ENCODE measurements at places on chromosomes 4 and X.
A peak's percentile ranks its signal among the peaks of the same experiment; 100 is the strongest.

DNA sequence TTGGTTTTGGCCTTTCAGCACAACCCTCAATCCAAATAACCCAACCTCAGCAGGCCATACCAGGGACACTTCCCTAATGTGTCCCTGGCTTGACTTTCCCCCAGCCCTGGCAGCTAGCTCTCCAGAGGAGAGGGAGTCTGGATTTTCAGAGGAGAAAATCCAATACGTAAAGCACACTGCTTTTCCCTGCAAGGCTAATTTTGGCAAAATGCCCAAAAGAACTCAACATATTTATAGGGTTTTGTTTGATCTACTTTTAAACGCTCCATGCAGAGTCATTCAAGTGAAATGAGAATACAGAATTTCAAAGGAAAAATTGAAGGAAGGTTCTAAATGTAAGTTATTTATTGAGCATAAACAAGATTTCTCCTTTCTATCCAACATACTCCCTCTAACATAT, 167.2 kb downstream of the SH3KBP1 start:
- DNase-seq = no peak

- peak; percentile 36 for DNase-seq
Observed at GRCh38 chr4:20253735-20254409, 2.2 kb downstream of the SLIT2 start.

DNA sequence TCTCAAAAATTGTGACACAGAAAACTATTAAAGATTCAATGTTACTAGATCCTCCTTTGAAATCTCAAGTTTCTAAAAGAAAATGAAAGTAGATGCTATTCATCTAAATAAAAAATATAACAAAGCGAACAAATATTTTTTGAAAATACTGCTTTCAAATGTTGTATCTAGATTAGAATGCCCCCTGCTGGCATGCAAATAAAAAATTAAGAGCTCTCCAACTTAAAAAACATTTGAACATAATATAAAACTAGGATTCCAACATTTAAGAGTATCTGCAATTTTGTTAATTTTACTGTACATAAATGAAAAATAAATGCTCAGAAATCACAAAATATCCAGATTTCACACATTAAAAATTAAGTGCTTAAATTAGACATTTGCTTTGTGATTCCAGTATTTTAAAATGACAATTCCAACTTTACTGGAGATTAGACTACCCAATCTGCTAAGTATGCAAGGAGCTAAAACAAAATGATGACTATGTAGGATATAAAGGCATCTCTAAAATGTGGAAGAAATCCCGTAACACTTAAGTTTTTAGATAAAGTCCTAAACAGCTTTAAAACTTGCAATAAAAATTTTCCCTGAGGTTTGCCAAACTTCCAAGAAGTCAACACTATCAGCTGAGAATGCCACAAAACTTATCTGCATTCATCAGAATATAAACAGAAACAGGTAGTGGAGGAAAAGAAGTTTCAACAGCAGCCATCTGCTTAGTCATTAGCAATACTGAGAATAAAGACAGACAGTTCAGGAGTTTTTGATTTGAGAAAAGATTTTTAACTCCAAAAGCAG, 32.7 kb downstream of the DHX15 start:
- DNase-seq = no peak

DNA sequence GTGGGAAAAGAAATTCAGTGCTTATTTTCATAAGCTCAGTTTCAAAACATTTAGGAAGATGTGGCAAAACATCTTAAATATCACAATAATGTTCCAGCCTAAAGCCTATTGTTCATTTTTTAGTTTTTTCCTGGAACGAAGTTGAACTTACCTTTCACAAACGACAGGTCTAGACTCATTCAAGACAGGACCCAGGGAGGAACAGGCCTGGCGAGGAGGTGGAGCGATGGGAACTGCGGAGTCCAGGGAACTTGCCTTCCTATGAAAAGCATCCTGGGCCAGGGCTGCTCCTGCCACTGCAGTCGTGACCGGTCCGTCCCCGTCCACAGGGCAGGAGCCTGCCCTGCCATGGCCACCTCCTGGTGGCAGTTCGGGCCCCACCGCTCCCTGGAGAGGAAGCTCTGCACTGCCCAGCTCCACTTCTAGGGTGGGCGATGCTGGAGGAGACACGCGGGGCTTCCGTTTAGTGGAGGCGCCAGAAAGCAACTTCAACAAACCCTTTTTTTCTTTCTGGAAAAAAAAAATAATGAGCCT, 96.7 kb upstream of the CBR4 start:
- no peak for DNase-seq

- DNase-seq = peak; percentile 49
Observed at GRCh38 chrX:46991664-46992063, 79.4 kb downstream of the JADE3 start.

- no peak for DNase-seq
Observed at GRCh38 chrX:29042341-29042740, 455.1 kb downstream of the IL1RAPL1 start.

- DNase-seq = no peak
Observed at GRCh38 chr4:183960962-183961541, 55.9 kb downstream of the STOX2 start.

DNA sequence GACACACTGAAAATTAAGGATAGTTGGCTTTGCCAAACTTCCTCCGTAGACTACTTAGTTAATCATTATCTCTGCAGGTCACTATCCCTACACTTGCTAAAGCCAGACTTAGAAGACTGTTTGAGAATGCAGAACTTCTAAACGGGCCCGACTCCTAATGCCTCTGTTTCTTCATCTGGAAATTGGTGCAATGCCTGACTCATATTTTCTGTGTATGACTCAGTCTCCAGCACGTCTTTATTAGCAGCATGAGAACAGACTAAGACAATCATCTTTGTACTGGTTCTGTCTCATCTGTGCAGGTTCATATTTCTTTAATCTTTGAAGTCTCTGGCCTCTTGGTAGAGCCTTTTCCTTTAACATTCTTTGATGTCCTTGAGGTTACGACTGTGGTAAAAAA, 411.9 kb upstream of the ACTRT1 start:
- DNase-seq = no peak

- no peak for DNase-seq
Observed at GRCh38 chr4:77093401-77093800, 17.6 kb upstream of the CCNI start.

DNA sequence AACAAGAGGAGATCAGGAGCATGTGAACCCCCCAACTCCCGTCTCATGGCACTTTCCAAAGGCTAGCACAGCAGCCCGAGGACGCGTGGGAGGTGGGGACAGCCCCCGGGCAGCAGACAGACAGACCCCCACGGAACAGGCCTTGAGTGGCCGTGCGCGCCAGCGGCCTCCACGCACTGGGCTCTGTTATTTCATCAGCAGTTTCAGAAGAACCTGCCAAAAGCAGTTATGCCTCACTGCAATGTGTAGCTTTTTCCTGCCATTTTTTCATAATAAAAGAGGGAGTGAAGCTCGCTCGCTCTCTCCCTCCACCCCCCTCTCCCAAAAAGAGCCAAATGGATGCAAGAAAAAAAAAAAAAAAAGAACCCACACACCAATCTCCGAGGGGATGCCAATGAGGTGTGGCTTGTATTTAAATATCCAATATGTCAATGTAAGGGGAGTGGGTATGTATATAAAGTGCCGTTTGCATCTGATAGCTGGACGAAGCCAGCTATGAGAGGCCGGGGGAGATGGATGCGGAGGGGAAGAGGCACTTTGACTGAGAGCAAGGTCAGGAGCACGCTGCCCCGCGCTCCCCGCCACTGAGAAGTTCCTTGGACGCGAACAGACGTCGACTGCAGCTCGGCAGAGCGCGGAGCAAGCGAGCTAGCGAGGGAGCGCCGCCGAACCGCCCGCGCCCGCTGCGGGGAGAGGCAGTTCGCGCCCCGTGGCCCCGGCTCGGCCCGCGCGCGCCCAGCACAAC, at the start of gene FGF16:
Gene FGF16, plus strand, starts transcription at position 482 of the 745 bp plus-strand sequence. CDS start 286 bp downstream, outside the sequence.
- DNase-seq = peak; percentile 34

DNA sequence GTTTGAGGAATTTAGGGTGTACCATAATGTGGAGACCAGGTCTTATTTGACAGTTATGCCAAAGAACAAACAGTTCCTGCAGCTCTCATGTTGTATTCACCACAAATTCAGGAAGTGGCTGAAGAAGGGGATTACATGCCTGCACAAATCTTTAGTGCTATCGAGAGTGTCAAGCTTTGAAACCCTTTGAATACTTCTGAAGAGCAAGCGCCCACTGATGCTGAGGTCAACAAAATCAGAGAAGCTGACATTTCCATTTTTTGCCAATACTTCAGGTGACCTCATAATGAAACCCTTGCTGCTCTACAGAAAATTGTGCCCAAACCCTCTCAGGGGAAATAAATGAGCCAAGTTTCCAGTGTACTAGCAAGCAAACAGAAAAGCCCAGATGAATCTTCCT, 28.4 kb downstream of the PAK3 start:
- no peak for DNase-seq

Data from GM23338 (cell line).